Left cardiac atrium (tissue), 4 donors: ENCODE measurements at places on chromosomes 7 and 10.

- DNase-seq = no peak
Observed at GRCh38 chr10:78964952-78965633, 103.7 kb upstream of the ZMIZ1 start.

DNA sequence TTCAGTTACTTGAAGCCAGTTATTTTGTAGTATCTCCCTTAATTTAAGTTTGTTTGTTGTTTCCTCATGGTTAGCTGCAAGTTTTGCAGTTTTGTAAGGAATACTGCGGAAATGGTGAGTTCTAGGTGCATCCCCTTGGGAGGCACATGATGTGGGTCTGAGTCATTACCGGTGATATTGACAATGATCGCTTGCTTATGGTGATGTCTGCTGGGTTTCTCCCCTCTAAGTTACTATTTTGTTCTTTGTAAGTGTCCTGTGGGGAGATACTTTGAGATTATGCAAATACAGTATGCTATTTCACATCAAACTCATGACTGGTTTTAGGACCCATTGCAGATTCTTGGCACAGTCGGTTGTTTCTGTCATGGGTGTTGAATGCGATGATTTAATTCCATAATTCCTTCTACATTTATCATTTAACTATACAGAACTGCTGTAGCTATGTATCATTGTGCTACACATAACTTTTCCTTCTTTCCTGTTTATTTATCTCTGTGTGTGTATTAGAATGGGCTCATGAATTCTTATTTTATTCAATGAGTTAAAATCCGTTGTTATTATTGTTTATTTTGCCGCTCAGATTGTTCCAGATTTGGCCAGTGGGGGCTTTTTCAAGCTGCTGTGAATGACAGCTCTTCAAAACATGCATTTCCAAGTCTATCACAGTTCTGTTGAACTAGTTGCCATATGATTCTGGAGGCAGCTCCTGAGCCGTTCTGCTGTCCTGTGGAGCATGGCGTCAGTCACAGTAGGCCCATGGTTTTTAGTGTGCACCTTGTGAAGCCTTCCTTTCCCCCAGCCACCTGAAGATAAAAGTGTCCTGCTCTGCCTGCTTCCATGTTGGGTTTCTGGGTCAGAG lies 18.4 kb downstream of the TSPAN14 start:
- DNase-seq = no peak

- DNase-seq = no peak
Observed at GRCh38 chr7:76089865-76090475, 42.1 kb downstream of the MDH2 start.

GRCh38 chr7:20240080-20240926 lies 23.1 kb upstream of the MACC1 start:
- DNase-seq = no peak
